SK-N-SH treated with all-trans-retinoic acid at 6 μM for 48 hours (cell line): ENCODE measurements at places on chromosomes 7 and 10.

DNA sequence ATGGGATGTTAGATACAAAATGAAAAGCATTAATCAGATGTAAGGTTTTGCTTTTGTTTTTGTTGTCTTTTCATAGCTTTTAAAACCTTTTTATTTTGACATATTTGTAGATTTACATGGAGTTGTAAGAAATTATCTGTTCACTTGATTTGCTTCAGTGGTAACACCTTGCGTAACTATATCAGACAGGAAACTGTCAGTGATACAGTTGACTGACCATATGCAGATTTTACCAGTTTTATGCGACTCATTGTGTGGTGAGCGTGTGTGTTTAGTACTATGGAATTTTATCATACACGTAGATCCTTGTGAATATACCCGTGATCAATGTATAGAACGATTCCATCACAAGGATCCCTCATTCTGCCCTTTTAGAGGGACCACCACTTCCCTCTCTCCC lies 701.4 kb downstream of the SUGCT start:
- ATAC-seq: no peak

GRCh38 chr10:23359692-23360380 lies 15.2 kb upstream of the C10orf67 start:
- ATAC-seq: no peak

- ATAC-seq: peak; percentile 53; the same call in 2 of the 3 replicates
Measured at GRCh38 chr10:5089865-5090264, 4.3 kb upstream of the AKR1C3 start.

DNA sequence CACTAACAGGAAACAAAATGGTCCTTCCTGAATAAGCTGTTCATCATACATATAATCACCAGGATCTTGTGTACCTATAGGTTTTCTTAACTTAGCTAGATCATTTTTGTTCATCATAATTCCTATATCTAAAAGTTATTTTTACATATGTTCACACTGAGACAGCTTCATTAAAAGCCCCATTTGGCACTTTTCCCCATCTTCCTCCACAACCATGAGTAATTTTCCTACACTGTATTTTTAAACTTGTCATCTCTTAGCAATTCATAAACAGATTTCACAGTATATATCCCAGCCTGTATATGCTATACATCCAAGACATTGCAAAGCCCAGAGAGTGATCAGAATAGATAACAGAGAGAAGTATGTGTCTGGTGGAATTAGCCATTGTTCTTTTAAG lies 28.3 kb downstream of the ZNF365 start:
- no peak for ATAC-seq

DNA sequence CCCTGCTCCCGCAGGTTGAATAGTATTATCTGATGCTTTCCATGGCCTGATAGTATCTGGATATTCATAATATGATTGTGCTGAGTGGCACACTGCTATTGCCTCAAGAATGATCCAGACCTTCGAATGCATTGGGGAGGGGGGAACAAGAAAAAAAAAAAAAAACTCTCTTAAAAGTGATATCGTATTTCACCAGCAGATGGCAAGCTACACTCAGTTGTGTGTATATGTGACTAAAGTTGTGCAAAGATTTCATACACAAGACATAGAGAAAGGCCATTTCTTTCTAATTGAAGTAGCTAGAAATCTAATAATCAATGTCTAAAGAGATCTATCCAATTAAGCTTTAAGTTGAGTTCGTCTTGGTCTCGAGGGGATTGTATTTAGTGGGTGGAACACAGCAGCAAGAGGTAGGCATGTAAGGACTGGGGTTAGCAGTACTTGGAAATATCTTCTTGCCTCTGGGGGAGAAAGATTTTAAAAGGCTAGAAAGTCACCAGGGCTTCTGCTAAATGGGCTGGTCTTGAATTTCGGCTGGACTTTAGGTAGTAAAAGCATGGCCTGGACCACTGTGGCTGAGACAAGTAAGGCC lies 15.3 kb downstream of the SFRP4 start:
- ATAC-seq: peak; percentile 84
